ENCODE measurements at places on chromosomes 11 and 22.

DNA sequence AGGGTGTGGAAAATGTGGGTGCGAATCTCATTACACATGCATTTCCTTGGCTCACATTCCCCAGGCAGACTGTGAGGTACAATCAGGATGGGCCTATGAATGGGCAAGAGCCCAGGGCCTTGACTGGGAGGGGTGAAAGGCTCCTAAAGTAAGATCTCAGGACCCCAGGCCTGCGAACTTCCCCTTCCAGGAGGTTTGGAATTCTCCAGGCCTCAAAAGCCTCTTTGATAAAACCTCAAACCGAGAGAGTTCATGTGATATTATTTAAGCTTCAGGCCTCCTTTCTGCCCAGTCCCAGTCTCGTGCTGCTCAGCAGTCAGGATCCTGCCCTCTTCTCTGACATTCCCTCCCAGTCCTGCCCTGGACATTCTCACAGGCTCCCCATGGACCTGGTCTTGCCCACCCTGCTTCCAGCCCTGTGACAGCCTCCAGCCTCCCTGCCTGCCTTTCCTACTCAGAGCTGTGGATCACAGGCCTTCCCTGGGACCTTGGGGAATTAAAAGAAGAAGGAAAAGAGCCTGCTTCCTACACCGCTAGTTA lies 37.3 kb upstream of the TEAD1 start:
- ATAC-seq = no peak

GRCh38 chr11:43927925-43928707 lies 14.3 kb upstream of the C11orf96 start:
- ATAC-seq = no peak

- no peak for ATAC-seq
Measured at GRCh38 chr11:63572026-63572688, 9.0 kb upstream of the PLAAT2 start.

- no peak for ATAC-seq
Measured at GRCh38 chr11:89189776-89190175, 12.1 kb downstream of the TYR start.

DNA sequence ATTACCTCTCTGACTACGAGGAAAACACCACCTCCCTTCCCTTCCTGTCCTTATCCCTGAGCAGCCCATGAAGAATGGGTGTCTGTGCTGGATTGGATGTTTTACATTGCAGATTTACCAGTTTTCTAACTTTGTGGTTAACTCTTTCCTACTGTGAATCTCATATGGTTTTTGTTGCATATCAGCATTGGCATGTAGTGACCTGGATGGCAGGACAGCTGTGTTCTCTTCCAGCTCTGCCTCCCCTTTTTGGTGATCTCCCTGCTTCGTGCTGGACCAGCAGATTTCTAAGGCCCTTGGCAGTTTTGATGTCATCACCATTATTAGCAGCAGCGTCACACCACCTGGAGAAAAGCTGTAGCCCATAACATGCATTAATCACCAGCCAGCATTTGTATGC lies 26.7 kb downstream of the OR6Q1 start:
- ATAC-seq = no peak

GRCh38 chr11:125165843-125166763 lies 1.6 kb downstream of the PKNOX2 start:
- ATAC-seq = no peak

- no peak for ATAC-seq
Measured at GRCh38 chr11:2746401-2747247, 46.8 kb upstream of the KCNQ1OT1 start.

GRCh38 chr11:3796801-3797328 lies 489 bp downstream of the NUP98 start:
- ATAC-seq = peak; percentile 31

DNA sequence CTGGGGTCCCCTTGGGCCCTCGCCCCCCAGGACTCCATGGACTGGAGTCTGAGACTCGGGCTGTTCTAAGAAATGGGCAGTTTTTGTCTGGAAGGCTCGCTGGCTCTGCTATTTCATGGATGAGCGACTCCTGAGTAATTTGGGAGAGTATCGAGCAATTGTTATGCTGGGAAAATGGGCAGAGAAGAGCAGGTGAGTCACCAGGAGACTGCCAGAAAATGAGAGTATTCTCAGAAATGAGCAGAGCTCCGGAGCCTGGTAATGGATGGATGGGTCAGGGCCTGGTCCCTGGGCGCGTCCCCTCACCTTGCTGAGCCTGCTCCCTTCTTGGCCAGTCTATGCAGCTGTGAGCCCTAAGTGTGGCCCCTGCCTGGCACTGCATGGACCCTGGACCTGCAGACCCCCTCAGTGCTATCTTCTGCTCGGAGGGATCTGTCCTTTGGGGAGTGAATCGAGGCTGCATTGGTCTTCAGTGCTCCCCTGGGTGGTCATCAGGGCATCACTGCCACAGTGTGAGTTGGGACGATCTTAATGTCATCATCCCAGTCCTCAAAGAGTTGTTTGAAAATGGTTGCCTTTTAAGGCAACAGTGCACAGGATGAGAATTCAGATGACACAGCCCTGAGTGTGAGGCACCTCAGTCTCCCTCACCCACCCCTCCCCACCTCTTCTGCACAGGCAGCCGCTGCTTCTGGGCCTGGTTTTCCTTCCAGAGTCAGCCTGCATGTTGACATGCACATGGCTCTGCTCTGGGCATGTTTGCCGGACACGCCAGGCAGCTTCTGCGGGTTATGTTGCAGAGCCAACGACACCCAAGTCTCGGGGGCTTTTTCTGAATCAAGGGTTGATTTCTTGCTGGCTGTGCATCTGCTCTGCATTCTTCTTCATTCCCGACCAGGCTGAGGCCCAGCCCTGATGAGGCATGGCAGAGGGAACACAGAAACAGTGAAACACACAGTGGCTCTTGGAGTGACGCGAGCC lies 519.0 kb downstream of the TBC1D22A start:
- ATAC-seq = no peak

DNA sequence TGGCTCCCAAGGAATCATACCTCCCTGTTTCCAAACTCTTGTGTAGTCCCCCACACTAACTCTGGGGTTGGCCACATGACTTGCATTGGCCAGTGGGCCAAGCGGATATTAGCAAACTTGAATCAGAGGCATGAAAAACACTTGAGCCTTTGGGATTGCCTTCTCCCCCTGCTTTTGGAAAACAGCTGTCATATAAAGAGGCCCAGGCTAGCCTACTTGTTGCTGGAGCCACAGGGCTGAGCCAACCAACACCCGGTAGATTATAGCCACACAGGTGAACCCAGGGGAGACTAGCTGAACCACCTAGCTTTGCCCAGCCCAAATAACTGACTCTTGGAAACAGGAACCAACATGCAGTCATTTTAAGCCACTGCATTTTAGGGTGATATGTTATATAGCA lies 354.8 kb downstream of the TENM4 start:
- no peak for ATAC-seq

DNA sequence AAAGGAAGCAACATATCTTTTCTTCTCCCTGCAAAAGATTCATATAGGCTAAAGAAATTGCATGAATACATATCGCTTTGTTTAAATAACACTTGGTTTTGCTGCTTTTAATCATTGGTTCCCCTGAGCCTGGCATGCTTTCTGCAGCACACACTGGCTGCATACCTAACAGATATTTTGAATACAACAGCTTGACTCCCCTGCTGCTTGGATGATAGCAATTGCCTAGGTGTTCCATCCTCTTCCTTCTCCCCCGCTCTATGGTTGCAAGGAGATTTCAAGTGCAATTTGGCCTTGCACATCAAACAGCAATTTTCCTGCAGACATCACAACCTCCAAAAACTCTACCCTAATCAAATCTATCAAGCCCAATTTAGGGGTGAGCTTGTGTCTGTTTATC lies 430.0 kb downstream of the NTM start:
- ATAC-seq = no peak

DNA sequence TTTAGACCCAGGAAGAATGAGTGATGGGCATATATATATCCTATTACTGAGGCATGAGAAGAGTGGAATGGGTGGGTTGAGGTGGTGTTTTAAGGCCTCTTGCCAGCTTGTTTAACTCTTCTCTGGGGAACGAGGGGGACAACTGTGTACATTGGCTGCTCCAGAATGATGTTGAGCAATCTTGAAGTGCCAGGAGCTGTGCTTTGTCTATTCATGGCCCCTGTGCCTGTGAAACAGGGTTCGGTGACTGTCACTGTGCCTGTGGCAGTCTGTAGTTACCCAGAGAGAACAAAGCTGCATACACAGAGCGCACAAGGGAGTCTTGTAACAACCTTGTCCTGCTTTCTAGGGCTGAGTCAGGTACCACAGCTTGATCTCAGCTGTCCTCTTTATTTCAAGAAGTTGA lies 11.7 kb downstream of the LIMK2 start:
- ATAC-seq = no peak

DNA sequence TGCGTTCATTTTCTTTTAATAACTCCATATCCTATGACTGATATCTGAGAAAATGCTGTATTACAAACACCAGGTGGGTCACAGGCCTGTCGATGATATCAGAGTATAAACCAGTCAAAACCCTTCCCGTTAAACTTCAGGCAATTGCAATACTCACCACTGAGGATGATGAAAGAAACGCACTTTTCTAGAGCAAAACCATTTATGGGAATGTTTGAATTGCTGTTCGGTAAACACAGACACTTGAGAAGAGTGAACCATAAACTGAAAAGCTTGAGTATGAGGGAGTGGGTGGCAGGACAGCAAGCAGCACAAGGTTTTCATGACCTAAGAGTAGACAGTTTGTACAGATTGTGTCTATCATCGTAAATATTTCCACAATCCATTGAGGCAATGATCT lies 139.8 kb upstream of the CEP126 start:
- no peak for ATAC-seq

DNA sequence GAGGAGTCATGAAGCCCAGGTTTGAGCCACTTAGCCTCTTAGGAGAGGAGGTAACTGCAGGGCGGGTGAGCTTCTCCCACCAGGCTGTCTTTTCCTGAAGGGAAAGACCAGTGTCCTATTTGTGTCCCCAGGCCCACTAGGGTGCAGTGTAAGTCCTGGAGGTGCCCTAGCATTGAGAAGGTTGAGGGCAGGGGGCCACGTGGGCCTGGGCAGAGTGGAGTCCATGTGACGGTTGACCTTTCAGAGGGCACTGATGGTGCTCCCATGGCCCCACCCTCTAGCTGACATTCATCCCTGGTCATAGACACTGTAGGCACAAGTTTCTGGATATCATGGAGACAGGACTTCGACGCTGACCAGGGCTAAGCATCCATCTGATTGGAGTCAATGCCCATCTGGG lies 44.1 kb upstream of the TP53I11 start:
- no peak for ATAC-seq

DNA sequence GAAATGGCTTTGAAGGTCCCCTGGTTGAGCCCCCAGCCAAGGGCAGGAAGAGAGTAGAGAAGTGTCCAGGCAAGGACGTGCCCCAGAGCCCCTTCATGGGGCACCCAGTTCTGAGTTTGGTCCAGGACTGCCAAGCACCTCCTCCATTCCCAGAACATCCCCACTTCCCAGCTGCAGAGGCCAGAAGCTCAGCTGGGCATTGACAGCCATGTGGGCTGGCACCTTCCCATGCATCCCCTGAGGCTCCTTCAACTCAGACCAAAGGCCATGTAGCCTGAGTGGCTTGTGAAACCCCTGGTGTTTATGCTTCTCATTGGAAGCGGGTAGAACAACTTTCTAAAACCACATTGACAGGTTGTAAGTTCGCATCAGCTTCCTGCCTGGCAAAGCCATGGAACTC lies 789.6 kb downstream of the TBC1D22A start:
- no peak for ATAC-seq

- ATAC-seq = no peak
Measured at GRCh38 chr11:1433568-1433967, 43.8 kb downstream of the BRSK2 start.

DNA sequence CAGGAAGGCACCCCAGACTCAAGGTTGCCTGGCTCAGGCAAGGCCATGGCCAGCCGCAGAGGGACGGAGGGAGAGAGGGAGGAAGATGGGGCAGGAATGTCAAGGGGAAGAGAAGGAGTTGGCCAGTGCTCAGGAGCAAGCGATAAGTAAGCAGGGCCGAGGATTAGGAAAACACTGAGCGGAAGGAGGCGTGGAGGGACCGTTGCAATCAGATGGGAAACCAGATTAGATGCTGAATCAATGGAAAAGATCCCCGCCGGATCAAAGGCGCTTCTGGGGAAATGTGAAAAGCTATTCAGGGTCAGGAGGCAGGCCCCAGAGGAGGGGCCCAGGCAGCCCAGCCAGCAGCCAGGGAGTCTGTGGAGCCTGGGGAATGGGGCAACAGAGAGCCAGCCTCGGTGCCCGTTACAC lies 26.6 kb upstream of the MYEOV start:
- no peak for ATAC-seq

- no peak for ATAC-seq
Measured at GRCh38 chr11:2673250-2673610, 26.6 kb downstream of the KCNQ1OT1 start.

- ATAC-seq = no peak
Measured at GRCh38 chr11:68890490-68891231, 13.0 kb downstream of the MRPL21 start.

DNA sequence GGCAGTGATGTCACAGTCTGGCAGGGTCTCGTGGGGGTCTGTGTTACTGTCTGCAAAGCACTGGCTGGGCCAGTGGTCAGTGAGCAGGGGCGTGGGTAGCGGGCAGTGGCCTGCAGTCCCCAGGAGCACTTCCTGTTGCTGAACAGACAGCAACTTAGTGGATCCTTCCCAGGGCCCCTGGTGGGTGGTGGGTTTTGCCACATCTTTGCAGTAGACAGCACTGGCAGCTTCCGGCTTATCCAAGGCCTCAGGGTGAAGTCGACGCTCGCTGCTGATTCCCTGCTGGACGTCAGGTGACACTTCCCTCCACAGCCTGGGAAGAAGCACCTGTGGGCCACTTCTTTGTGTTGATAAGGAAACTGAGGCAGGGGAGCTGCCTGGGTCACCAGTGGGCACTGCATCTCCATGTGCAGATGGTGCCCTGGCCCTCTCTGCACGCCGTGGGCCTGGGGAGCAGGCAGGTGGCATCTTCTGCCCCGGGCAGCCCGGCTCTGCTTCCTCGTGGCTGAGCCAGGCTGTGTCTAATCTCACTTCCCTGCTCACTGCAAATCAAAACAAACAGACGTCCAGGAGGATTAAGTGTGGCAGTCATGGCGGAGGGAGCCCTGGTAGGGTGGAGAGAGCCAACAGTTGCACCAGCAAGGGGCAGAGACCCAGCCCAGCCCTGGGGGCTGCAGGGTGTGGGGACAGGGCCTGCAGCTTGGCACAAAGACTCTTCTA lies 79.8 kb downstream of the KCNQ1 start:
- ATAC-seq = no peak

GRCh38 chr11:32448232-32448631 lies 12.9 kb upstream of the WT1 start:
- no peak for ATAC-seq

DNA sequence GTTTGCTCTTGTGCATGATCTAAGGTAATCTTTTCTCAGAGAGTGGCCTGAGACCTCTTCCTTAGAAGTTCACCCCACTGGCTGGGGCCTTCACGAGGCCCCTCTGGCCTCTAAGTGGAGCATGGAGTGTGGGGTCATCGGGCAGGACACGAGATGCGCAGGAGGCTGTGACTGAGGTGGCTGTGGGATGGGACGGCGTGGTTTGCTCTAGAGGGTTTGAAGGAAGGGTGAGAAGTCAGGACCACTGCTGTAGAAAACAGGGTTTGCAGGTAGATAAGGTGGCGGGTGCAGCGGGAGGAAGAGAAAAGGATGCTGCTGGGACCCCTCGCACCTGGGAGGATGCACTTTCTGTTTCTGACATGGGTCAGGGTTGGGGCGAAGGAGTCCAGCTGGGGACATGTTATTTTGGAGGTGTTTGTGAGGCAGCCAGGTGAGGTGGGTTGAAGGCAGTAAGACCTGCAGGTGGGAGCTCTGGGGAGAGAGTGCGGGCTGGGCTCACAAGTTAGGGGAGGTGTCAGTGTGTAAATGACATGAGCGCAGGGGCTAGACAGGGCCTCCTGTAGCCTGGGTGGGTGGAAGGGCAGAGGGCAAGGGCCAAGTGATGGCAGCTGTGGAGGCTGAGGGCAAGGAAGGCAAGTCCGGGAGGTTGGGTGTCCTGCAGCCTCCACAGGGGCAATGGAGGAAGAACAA lies 62.5 kb downstream of the KCNQ1 start:
- ATAC-seq = no peak

All from activated CD4-positive, CD25-positive, alpha-beta regulatory T cell treated with anti-CD3 and anti-CD28 coated beads, Interleukin-2, amount 50 U/mL, for 24 hours (primary cell).